Activated CD8-positive, alpha-beta memory T cell treated with anti-CD3 and anti-CD28 coated beads for 4 hours (primary cell): ENCODE measurements at places on chromosomes 2 and 18.

GRCh38 chr18:21496277-21496835 lies 104.1 kb downstream of the ESCO1 start:
- no peak for DNase-seq

GRCh38 chr2:178530625-178531142 lies 50.4 kb downstream of the PLEKHA3 start:
- DNase-seq = no peak

DNA sequence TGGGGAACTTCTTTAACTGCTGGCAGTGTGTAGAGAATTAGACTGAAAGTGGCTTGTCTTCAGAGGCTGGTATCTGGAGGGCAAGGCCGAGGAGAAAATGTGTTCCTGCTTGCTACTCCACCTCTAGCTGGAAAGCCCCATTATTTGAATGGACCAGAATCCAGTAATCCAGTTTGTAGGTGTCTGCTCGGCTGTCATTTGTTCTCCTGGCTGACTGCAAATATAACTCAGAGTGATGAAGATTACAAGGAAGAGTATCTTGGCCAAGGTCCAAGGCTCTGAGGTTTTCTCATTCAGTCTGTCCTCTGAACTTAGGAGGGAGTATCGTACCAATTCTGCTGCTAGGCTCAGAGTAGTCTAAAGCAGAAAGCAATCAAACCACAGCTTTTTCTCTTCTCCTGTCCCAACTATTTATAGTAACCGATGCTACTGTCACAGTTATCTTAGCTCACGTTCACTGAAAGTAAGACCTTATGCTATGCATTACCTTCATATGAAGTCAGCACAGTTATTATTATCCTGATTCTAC lies 228.6 kb downstream of the SETBP1 start:
- DNase-seq = no peak

DNA sequence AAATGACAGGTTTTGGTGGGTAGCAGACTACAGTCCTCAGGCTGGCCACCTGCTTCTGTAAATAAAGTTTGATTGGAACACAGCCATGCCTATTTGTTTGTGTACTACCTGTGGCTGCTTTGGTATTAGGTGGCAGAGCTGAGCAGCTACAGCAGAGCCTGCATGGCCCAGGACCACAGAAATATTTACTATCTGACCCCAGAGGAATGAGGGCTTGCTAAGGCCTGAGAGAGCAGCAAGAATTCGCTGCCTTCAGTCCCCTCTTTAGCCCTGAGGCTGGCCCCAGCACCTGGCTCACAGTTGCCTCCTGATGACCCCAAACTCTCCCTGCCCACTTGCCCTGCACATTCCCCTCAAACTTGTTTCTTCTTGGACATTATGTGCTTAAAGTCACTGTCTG lies 32.5 kb downstream of the POLR1A start:
- no peak for DNase-seq

GRCh38 chr2:126671488-126671887 lies 15.5 kb downstream of the GYPC start:
- DNase-seq = no peak

DNA sequence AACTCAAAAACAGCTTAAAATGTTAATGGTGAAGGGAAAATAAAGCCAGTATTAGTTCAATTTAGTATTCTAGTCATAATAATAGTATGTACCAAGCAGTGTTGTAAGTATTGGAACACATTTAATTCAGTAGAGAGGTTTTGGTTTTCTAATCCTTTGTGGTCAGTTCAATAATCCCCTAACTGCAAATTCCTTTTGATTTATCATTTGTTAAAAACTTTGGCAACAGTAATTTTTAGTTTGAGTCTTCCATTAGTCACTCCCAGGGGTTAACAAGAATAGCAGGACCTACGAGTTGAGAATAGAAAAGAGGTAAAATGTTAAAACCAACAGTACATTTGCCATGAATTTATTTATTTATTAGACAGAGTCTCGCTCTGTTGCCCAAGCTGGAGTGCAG lies 10.7 kb downstream of the MRPL44 start:
- no peak for DNase-seq

- DNase-seq = no peak
Observed at GRCh38 chr2:26326514-26326913, 19.4 kb upstream of the SELENOI start.
